ENCODE measurements at places on chromosomes 1 and 21.

- DNase-seq, result no peak
These were observed 21.9 kb upstream of the C21orf91 start for GRCh38 chr21:17841103-17841502.

- no peak for DNase-seq
These were observed 113.8 kb downstream of the DPYD start for GRCh38 chr1:97806996-97807520.

DNA sequence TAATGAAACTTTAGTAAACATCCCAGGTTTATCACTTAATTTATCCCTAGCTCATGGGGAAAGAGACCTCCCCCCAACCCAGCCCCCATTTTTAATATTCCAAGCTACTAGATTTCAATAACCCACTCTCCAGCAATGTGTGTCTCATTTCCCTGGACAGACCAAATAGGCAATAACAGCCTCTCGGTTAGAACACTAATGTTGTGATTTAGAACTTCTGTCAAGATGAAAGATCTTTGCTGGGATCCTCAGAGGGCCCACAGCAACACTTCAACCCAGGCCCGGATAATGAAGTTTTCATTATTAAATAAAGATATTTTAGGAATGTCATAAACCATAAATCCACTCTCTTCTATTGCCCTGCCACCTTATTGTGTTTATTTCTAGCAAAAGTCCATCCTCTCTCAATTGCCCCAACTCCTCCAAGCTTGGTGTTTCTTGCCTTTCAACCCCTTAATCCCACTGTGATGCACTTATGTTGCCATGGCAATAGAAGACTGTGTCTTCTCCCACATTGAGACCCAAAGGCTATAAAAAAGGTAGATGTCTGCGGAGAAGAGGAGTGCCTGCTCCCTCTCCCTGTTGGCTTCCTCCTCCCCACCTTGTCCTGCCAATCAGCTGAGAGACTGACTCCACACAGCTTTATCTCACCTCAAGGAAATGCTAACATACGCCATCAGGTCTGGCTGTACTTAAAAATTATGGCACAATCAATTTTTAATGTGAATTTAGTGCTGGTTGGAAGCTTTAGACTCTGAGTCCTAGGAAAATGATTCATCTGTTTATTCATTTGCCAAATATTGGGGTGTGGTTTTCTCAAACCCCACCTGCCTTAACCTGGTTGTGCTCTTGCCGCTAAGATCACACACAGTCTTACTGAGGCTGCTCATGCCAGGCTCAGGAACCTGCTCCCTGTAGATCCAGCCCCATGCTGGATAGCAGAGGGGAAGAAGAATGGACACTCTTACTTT lies 258.3 kb upstream of the CAMK1G start:
- no peak for DNase-seq

- DNase-seq, result no peak
These were observed 43.7 kb upstream of the IVNS1ABP start for GRCh38 chr1:185360714-185361113.

GRCh38 chr1:220889333-220889732 lies 10.1 kb downstream of the HLX start:
- no peak for DNase-seq

GRCh38 chr1:65393347-65393746 lies 27.1 kb upstream of the LEPR start:
- DNase-seq, result no peak

DNA sequence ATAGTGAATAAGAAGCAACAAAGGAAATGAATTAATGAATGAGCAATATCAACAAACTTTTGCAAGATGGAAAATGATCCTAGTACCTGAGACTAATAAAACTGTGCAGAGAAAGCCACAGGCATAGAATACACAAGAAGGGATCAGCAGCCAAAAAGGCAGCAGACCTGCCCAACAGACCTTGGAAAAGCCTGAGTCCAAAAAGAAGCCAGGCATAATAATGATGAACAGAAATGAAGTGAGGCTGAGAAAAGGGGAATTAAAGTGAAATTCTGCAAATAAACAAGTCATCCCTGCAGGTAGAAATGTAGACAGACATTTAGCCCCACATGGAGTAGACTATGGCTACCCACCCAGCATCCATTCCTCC lies 10.3 kb upstream of the PHTF1 start:
- DNase-seq, result no peak

- no peak for DNase-seq
These were observed 21.3 kb upstream of the MAPKAPK2 start for GRCh38 chr1:206663362-206663761.

GRCh38 chr1:91621907-91622306 lies 121.3 kb downstream of the CDC7 start:
- no peak for DNase-seq

GRCh38 chr1:247647864-247648263 lies 31.7 kb downstream of the OR13G1 start:
- DNase-seq, result no peak

- DNase-seq, result no peak
These were observed 1000.6 kb upstream of the PRMT6 start for GRCh38 chr1:106055855-106056254.

DNA sequence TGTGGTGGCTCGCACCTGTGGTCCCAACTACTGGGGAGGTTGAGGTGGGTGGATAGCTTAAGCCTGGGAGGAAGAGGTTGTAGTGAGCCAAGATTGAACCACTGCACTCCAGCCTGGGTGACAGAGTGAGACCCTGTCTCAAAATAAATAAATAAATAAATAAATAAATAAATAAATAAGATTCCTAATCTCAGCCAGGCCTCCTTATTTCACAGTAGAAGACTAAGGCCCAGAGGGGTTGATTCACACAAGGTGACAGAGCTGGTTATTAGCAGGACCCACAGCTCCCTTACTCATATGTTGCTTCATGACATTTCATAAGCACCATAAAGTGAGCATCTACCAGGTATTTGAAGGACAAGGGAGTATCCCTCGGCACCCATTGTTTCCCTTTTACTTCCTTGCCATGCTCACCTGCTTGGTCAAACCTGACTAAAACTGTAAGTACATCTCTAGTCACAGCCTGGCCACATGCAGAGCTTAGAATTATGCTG lies 32.7 kb downstream of the ALG14 start:
- DNase-seq, result no peak

- no peak for DNase-seq
These were observed 324.9 kb downstream of the SIPA1L2 start for GRCh38 chr1:232305050-232305449.

GRCh38 chr1:107865627-107866026 lies 99.4 kb downstream of the VAV3 start:
- DNase-seq, result no peak

- DNase-seq, result no peak
These were observed 79.2 kb downstream of the PROX1 start for GRCh38 chr1:214066936-214067335.

DNA sequence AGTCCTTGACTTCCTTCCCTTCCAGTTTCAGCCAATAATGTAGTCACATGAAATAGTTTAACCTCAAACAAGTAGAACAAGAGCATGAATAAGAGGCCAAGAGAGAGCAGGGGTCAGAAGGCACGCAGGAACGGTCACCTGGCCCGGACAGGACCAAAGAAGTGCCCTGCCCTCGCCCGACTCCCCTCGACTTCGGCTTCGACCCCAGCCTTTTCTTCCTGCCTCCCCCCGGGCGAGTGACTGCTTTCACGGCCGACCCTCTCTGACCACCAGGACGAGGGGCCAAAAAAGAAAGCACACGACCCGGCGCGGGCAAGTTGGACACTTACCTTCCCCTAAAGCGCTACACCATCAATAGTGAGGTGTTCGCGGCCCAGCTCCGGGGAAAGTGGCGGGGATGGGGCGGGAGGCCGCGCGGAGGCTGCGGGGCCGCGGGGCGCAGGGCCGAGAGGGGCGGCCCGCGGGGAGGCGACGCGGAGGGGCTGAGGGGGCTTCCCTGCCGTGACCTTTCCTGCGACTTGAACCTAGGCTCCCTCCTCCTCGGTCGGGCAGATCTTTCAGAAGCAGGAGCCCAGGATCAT lies 519 bp downstream of the RERE start:
- DNase-seq, result no peak

- no peak for DNase-seq
These were observed 125.2 kb downstream of the MAGI3 start for GRCh38 chr1:113515498-113515897.

- DNase-seq, result no peak
These were observed 494.5 kb upstream of the PBX1 start for GRCh38 chr1:164064501-164064900.

DNA sequence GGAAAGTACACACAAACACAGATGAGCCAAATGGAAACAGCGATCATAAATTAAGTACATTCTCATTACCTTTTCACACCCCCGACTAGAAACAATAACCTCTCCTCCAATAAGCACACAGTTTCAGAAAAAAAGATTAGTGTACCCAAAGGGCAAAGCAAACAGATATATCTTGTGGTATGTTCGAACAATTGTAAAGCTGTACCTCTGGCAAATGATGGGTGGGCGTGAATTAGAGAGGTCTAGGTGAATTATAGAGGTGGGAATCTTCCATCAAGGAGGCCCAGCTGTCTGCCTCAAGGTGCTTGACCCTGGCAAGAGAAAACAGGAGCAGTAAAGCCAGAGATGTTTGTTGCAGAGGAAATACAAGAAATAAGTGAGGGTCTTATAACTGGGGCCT lies 715.3 kb upstream of the NEGR1 start:
- no peak for DNase-seq

GRCh38 chr1:203044546-203045250 lies 18.4 kb downstream of the PPFIA4 start:
- no peak for DNase-seq

GRCh38 chr1:182835806-182836205 lies 3.3 kb upstream of the DHX9 start:
- DNase-seq, result no peak

GRCh38 chr1:11283151-11283550 lies 10.2 kb downstream of the UBIAD1 start:
- DNase-seq, result no peak

GRCh38 chr1:7555391-7556185 lies 215.5 kb upstream of the VAMP3 start:
- no peak for DNase-seq

- DNase-seq, result no peak
These were observed 771 bp downstream of the EIF4G3 start for GRCh38 chr1:21175670-21176581.

- no peak for DNase-seq
These were observed 73.5 kb downstream of the CHODL start for GRCh38 chr21:18318156-18318555.

DNA sequence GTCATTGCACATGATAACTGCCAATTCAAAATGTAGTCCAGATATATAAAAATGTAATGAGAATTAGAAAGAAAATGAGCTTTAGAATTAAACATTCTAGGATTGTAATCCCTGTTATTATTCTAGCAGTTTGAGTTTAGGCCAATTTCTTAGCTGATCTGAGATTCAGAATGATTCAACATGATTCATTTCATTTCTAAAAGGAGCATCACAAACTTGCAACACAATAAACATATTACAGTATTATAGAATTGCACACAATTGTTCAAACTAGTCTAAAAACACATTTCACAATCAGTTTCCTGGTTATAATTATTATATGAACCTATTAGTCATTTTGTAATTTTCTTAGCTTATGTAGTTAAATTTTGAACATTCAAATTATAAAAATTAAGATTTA lies 43.3 kb upstream of the TSHB start:
- no peak for DNase-seq

DNA sequence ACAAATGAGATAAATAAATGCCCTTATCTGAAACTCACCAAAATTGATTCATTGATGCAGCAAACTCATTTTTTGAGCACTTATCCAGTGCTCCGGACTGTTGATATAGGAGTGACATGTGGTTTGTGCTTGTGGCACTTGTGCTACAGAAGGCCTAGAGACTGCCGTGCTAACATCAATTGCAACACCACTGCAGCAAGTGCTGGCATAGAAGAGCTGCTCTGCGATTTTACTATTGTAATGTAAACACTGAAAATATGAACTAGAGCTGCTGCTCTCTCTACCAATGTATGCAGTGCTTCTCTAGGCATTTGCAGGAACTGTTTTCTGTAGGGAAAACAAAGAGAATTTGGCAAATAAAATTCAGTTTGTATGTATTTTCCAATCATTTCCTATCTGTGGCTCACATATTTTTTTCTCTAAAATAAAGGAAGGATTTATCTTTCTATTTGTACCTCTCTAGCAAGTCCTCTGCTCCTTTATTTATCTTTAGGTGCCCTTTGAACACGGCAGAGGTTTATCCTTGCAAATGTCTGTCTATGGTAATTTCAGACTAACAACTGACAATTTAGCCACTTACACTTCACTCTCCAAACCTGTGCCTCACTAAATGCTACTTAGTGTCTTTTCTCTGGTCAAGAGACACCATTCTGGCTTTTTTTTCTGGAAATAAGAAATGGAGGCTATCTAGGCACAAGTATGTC lies 409.5 kb upstream of the ADGRL2 start:
- no peak for DNase-seq

DNA sequence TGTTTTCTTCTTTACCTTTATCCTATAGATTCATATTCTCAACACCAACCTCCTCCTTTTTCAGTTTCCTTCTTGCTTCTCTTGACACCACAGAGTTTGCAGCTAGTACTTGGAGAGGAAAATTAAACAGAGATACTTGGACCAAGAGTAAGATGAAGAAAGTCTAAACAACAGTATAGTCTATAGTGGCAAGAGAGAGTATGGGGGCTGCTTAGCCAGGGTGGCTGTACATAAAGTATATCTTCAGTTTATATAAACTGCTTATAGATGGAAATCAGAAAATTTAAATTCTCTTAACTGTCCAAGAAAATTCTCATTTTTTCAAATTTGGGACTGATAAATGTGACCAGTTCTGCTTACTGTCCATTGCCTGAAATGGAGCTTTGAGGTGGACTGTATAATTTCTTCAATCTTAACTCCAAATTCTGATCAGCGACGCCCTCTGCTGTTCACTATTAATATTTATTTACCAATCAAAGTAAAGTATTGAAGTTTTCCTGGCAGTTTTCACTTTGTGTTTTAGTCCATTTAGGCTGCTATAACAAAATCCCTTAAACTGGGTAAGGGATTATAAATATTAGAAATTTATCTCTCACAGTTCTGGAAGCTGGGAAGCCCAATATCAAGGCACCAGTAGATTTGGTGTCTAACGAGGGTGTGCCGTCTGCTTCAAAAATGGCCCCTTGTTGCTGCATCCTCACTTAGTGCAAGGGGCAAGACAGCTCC lies 14.8 kb upstream of the METTL18 start:
- DNase-seq, result no peak

GRCh38 chr1:50246869-50247268 lies 138.1 kb downstream of the ELAVL4 start:
- no peak for DNase-seq

DNA sequence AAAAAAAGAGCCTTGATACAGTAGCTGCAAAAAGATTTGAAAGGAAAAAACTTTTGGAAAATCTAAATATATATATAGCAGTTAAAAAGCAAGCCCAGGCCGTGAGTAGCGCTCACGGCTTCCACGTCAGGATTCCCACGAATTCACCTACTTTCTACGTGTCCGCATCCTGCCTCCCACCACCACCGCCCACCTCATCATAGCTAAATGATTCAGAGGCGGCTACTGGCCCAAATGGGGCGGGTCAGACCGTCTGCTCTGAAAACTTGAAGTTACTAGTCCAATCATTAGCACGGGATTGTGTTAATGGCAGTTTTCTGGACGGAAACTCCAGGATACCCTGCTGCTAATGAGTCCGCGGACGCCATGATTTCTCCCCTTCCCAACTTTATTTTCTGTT lies 1.3 kb upstream of the CCSAP start:
- no peak for DNase-seq
